ENCODE measurements at places on chromosomes 4 and X.

DNA sequence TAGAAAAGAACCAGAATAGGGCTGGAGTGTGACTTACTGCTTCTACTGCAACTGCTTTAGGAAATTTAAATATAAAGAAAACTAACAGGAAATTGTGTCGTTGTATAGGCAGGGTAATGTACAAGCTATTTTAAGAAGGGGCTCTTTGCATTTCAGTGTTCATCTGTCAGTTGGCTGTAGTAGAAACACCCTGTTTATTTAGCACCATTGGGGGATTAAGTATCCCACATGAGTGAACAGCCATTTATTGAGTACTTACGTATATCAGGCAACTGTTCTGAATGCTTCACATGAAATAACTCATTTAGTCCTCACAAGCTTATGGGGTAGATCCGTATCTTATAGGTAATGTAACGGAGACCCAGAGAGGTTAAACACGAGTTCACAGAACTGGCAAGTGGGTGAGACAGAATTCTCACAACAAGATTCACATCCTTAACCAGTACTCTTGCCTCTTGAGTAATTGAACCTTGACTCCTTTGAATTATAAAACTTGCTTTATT is 23.9 kb downstream of the STIM2 start:
- DNase-seq = no peak

DNA sequence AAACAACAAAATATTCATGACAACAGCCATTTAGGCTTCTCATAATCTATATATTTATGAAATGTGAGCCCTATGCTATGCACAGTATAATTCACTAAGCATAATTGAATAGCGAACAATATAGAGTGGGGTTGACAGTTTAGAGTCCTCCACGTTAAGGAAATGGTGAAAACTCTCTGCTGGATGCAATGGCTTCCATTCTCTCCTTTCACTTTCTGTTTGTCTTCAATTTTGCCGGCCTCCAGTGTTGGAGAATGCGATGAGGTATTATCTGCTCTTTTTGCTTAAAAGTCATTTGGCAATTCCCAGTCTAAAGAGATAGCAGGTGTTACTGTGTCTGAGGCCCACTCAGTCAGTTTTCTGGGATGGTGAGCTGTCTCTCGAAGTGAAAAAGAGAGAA is 52.1 kb downstream of the NPY5R start:
- no peak for DNase-seq

- no peak for DNase-seq
Measured at GRCh38 chr4:85358831-85359230, 116.1 kb upstream of the ARHGAP24 start.

- DNase-seq = no peak
Measured at GRCh38 chr4:41644288-41644914, 104.1 kb downstream of the PHOX2B start.

DNA sequence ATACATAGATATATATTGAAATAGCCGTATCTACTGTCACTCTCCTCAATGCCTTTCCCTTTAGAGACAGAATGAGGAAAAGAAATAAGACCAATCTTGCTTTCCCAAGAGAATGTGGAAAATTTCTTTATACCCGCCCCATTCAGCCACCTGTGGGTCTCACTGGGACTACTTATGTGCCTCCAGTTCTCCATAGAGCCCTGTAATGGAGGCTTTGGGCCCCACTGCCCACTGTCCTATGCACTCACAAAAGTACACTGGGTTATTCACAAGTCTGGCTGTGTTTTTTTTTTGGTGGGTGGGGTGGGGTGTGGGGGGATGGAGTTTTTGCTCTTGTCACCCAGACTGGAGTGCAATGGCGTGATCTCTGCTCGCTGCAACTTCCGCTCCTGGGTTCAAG is 70.4 kb upstream of the ELOVL6 start:
- DNase-seq = no peak

- no peak for DNase-seq
Measured at GRCh38 chr4:81632581-81633299, 161.0 kb upstream of the RASGEF1B start.

- no peak for DNase-seq
Measured at GRCh38 chr4:134935320-134935719, 733.7 kb upstream of the PABPC4L start.

GRCh38 chrX:119871245-119871598 is 311 bp downstream of the RNF113A start:
- no peak for DNase-seq

DNA sequence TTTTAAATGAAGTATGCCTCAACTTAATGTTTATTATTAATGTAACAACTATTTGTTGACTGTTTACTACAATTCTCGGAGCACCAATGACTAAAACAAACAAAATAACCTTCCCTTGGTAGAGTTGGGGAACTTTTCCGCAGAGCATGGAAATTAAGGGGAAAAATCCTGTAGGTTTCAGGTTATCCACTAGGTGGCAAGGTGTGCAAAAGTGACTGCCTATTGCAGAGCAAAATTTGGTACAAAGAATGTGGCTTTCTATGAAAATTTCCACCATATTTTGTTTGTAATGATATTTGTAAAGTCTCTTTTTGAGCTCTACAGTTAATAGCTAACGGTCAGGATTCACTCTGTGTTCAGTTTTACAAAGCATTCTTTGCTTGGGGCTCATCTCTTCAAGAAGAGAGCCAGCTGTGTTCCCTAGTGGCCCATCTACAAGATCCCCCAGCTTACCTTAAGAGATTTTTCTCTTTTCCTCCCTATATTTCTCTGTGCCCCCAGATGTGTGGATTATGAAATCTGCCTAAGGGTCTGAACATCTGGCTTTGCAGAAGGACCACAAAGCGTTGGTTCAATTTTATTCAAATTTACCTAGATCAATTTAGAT is 61.1 kb downstream of the FBXO8 start:
- no peak for DNase-seq

DNA sequence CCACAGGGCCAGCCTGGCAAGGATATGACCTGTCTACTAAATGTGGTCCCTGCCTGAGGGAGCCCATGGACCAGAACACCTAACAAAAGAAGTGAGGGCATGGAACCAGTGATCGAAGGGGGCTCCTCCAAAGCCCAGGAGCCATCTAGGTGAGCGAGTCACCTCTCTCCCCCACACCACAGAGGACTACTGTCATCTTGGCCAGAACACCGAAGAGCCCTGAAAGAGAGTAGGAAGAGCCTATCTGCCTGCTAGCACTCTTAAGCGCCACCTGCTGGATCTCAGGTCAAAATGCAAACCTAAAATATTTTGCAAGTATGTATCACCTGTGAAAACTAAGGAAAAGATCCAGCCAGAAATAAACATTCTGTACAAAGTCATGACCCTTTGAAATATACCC is 137.9 kb upstream of the ZXDB start:
- DNase-seq = no peak

- DNase-seq = no peak
Measured at GRCh38 chr4:27278615-27279375, 418.2 kb downstream of the STIM2 start.

DNA sequence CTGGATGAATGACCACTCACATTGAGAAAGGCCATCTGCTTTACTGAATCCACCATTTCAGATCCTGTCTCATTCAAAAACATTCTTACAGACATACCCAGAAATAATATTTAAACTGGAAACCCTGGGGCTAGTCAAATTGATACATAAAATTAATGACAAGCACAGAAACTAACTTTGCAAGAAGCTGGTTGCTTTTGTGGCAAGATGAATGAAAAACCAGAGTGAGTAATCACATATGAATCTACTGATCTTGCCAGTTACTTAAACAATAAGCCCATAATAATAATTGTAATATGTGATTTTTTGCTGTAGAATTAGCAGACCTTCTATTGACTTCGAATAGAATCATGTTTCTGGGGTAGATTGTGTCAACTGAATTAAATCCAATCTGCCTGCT is 235.1 kb downstream of the PPARGC1A start:
- DNase-seq = no peak

- DNase-seq = peak; percentile 1
Measured at GRCh38 chr4:135838889-135839288, 1637.3 kb upstream of the PABPC4L start.

GRCh38 chr4:48877827-48878535 is 28.6 kb downstream of the OCIAD2 start:
- DNase-seq = no peak

DNA sequence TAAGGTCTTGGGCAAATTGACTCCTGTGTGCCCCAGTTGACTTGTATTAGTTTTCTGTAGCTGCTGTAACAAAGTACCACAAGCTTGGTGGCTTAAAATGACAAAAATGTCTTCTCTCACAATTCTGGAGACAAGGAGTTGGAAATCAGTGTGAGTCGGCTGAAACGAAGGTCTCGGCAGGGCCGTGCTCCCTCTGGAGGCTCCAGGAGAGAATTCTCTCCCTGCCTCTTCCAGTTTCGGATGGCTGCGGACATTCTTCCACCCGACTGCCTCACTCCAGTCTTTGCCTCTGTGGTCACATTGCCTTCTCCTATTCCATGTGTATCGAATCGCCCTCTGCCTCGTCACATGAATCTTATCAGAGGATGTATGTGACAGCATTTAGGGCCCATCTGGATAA is 66.0 kb upstream of the PHOX2B start:
- DNase-seq = no peak

DNA sequence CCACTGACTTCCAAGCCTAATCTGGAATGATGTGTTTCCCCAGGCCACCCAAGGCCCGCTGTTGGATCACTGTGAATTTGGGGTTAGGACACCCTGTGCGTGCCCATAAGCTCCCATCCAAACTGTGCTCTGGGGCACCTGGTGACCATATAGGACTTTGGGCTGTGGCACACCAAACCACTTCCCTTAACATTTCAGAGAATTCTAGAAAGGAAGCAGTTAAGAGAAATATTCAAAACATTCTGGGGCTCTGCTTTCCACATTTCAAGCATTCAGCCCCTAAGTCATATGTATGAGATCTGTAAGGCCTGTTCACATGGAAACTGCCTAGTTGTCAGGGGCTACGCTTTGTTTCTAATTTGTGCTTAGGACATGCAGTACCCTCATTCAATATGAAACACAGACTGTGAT is 14.4 kb downstream of the VGLL1 start:
- DNase-seq = no peak

DNA sequence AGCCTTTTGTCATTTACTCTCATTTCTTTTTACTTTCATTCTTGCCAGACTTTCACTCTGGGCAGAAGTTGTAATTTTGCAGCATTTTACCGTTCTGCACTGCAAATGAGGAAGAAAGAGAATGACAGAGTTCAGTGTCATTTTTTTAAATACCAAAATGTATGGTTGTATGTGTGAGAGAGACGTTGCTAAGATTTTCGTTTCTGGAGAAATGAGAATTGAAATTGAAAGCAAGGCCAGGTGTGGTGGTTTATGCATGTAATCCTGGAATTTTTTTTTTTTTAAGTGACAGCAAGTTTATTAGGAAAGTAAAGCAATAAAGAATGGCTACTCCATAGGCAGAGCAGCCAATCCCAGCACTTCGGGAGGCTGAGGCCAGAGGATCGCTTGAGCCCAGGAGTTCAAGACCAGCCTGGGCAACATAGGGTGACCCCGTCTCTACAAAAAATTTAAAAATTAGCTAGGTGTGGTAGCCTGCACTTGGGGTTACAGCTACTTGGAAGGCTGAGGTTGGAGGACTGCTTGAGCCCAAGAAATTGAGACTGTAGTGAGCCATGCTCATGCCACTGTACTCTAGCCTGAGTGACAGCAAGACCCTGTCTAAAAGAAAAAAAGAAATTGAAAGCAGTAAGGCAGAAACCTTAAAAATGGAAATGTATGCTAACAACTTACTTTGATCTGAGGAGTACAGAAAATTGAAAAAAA is 12.9 kb downstream of the DCK start:
- DNase-seq = no peak

DNA sequence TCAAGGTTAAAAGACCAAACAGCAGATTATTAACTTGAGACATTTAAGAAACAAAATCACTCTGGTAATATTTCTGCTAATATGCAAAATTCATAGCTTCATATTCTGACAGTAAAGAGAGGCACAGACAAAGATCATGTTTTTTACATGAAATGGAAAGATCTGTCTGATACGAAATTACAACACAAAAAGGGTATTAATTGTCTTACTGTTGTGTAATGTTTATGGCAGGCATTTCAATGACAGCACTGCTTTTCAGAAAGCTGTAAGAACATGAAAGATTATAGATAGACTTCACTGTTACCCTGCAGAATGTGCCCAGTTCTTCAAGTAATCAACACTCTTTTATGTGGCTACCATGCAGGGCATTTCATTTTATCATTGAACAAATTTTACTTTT is 15.4 kb downstream of the DCHS2 start:
- DNase-seq = no peak

- DNase-seq = no peak
Measured at GRCh38 chr4:183364025-183364424, 41.8 kb upstream of the CLDN24 start.

DNA sequence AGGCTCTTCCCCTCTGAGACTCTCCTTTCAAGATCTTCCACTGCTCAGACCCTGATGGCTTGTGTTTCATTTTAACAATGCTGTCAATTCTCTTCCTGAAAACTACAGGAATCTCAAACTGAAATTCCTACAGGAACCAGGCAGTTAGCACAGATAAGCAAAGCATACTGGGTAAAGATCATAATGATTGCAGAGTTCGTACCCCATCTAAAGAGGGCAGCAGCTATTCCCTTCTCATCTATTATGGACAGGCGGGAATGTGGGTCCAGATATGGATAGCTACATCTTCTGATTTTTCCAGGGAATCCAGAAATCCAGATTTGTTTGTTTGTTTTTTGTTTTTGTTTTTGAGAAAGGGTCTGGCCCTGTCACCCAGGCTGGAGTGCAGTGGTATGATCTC is 83.8 kb downstream of the STARD8 start:
- DNase-seq = no peak

DNA sequence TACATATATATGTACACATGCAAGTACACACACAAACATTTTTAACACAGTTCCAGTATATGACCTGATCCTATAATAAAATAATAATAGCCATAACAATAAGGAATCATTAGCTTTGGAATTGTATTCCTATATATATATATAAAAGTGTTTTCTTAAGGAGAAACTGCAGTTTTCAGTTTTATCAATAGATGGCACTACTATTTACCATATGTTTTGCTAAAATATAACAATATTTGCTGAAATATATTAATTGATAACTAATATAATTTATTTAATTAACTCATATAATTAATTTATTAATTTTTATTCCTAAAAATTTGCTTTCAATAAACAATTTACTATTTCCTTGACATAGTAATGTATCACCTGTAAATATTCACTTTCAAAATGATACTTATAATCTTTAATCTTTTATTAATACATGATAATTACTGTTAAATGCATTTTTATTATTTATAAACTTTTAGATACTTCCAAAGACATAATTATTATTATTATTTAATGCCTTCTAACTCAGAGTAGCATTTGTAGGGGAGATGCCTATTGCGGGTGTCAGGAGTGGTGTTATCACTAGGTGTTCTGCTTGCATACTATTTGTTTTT is 599.5 kb downstream of the FSTL5 start:
- DNase-seq = no peak

DNA sequence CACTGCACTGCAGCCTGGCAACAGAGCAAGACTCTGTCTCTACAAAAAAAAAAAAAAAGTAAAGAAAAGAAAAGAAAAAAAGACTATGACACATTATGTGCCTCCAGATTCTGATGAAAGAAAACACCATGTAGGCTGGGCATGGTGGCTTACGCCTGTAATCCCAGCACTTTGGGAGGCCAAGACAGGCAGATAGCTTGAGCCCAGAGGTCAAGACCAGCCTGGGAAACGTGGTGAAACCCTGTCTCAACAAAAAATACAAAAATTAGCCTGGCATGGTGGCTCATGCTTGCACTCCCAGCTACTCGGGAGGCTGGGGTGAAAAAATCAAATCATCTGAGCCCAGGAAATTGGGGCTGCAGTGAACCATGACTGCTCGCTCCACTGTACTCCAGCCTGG is 19.4 kb downstream of the THOC2 start:
- DNase-seq = no peak

GRCh38 chr4:39305912-39306677 is 60.1 kb downstream of the RFC1 start:
- DNase-seq = no peak

Data from HS-27A (cell line).